Karpas-422 (cell line): ENCODE measurements at places on chromosomes 11 and 22. TPM values are rescaled to one million over a fixed set of nuclear protein-coding genes. Genes with fewer than 3 reads are reported as not detected.
A peak's percentile ranks its signal among the peaks of the same experiment; 100 is the strongest.

DNA sequence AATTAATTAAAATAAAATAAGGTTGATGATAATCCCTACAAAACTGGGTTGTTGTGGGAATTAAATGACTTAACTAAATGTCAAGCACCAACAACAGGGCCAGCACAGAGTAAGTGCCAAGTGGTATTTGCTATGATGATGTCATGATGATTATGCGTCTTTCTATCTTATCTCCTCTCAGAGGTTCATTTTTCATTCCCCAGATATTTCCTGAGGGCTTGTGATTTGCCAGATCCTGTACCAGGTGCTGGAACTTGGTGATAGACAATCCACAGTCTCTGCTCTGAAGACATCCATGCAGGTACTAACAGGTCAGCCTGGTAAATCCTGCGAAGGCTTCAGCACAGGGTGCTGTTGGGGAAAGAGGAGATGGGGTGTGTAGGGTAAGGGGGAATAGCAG is 8.1 kb upstream of the MYH9 start:
- no peaks in the 10 kb centered on the region for H3K27me3 ChIP-seq
- no peaks in the 10 kb centered on the region for H3K36me3 ChIP-seq
- no peak for DNase-seq
- no peak overlapping the region for H3K4me3 ChIP-seq

DNA sequence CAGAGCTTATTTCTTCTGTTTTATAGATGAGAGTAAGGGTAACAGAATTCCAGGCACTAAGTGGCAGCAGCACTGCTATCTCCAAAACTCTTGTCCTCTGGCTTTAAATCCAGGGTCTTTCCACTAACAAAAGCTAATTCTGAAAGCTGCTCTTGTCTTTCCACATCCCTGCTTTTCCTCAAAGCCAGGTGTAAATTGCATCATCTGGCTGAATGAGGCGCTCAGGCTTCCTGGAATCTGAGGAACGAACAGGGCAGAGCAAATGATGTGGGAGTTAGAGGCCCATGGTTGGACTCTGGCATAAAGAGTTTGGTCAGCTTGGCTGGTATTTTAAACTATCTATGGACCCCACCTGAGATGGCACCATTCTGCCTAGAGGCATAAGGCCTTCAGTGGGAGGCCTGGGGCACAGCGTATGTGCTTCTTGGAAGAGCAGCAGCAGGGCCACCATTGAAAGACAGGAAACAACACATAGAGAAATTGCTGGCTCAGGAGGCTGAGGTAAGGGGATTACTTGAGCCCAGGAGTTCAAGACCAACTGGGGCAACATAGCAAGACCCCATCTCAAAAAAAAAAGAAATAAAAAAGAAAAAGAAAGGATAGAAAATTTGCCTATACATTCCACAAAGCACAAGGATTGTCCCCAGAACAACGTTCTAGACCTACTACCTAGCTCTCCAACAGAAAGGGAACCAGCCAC is 1.9 kb downstream of the KCNJ5 start:
- no peak overlapping the region for H3K27ac ChIP-seq
- no peak for DNase-seq
- no peaks in the 10 kb centered on the region for H3K27me3 ChIP-seq
- no peaks in the 10 kb centered on the region for H3K36me3 ChIP-seq
- no peaks in the 10 kb centered on the region for H3K4me1 ChIP-seq

DNA sequence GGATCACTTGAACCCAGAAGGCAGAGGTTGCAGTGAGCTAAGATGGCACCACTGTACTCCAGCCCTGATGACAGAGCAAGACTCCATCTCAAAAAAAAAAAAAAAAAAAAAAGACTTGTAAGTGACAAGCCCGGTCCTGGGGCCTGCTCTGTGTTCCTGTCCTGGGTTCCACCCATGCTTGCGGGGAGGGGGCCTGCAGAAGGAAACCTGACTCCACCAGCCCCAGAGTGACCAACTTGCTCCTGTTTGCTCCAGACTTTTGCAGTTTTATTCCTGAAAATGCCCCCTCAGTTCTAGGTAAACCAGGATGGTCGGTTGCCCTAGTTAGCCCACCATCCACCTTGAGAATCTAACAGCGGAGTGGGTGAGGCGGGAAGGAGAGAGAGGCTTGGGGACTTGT is 10.1 kb upstream of the LRP5 start:
- DNase-seq, result no peak
- no peaks in the 10 kb centered on the region for H3K36me3 ChIP-seq
- H3K27me3 ChIP-seq, result no peaks in the 10 kb centered on the region

- no peaks in the 10 kb centered on the region for H3K4me1 ChIP-seq
- no peak overlapping the region for H3K4me3 ChIP-seq
- H3K27ac ChIP-seq, result no peak overlapping the region
- no peaks in the 10 kb centered on the region for H3K27me3 ChIP-seq
- no peak for DNase-seq
These were observed 46.1 kb downstream of the ALX4 start for GRCh38 chr11:44263738-44264437.

DNA sequence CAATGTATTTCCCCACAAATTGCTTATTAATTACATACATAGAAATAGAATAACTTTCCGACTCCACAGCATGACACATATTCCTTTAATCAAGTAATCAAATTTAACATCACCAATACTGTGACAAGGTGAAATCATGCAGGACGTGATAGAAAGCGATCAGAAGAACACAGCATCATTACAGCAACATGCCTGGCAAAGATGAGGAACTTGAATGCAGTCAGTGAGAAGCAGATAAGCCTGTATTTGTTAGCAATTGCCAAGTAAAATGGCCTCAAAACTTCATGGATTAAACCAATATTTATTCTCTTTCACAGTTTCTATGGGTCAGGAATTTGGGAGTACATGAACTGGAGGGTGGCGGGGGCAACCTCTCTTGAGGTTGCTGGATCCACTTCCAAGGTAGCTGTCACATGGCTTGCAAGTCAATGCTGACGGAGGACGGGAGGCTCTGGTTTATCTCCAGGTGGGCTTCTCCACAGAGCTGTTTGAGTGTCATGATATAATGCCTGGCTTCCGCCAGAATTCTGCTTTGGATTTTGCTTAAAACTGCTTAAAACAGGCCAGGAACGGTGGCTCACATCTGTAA is 12.0 kb upstream of the TEAD1 start:
- H3K4me3 ChIP-seq, result no peak overlapping the region
- H3K4me1 ChIP-seq, result no peaks in the 10 kb centered on the region
- DNase-seq, result no peak
- H3K27me3 ChIP-seq, result no peaks in the 10 kb centered on the region

DNA sequence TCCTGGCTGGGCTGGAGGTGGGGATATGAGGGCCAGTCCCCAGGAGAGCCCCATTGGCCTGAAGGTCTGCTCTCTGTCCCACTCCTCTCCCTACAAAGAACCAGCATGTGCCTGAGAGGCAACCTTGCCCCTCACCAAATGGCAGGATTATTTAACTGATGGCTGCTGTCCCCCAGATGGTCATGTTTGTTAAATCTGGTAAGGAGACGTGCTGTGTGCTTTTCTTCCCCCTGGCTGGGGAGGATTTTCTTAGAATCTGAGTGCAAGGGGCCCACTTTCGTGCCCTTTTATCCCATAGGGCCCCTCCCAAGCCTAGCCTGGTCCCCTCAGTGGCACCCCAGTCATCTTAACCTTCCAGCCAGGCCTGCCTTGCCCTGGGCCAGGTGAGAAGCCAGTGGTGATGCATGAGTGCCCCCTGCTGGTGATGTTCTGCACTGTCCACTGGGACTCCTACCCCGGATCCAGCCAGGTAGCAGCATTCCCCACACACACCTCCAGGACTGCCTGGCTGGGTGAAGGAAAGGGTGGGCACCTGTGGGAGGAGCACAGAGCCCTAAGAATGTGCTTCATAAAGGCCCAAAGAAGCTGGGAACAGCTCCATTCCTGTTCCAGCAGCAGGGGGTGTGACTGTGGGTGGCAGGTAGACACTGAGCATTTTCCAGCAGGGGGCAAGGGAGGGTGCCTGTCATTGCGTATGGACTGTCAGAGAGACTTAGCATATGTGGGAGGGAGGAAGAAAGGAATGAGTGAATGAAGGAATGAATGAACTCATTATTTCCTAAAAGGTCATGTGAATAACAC is 28.9 kb downstream of the MFNG start:
- no peak overlapping the region for H3K4me3 ChIP-seq
- no peak overlapping the region for H3K27ac ChIP-seq
- no peaks in the 10 kb centered on the region for H3K4me1 ChIP-seq
- DNase-seq, result peak; percentile 90
- no peaks in the 10 kb centered on the region for H3K36me3 ChIP-seq

GRCh38 chr11:48034926-48035871 is 54.8 kb downstream of the PTPRJ start:
- H3K27me3 ChIP-seq, result no peaks in the 10 kb centered on the region
- peaks cover 96% of the 10 kb centered on the region for H3K4me1 ChIP-seq
- peak overlapping the region; percentile 99 for H3K27ac ChIP-seq
- peak overlapping the region; percentile 43 for H3K4me3 ChIP-seq
- H3K36me3 ChIP-seq, result peaks cover 23% of the 10 kb centered on the region; the same call in 1 of the 2 replicates
- peak; percentile 76 for DNase-seq

The WT1 gene
- 0.52 and 0.69 TPM in 2 replicates for total RNA-seq

The SCN3B gene
- not detected in 2 replicates for total RNA-seq

The GGTLC2 gene
- not detected in 2 replicates for total RNA-seq

The PLEKHB1 gene
- total RNA-seq, result 3.1 and 6.0 TPM in 2 replicates

The SLC5A1 gene
- not detected in 2 replicates for total RNA-seq

The KRTAP5-1 gene
- total RNA-seq, result not detected in 2 replicates

The C22orf42 gene
- total RNA-seq, result not detected in 2 replicates

The XKR3 gene
- total RNA-seq, result not detected in 2 replicates
